ENCODE measurements at places on chromosomes 1 and 21.

DNA sequence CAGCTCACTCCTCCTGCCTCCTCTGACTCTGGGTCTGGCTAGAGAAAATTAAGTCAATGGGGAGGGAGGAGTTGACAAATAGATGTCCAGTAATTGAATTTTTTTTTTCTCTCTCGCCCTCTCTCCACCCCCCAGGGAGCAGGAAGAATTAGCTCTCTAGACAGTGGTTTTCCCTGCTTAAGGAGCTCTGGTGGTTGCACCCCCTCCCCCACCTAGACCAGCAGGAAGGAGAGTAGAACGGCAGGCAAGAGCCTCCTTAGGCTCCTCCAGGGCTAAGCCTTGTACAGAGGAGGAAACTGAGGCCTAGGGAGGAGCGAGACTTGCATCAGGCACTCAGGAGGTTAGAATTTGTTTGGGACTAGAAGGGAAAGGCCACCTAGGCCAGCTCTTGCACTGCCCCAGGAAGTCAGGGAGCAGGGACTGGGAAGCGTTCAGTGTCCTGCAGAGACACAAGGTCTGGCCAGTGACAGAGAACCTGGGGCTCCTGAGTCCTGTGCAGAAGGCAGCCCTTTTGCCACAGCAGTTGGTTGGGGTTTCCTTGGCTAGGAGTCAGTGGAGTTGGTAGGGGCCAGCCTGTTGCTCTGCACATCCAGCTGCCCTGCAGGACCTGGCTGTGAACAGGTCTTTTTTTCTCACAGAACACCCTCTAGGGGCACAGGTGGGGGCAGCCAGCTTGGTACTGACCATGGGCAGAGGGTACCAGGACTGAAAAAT, 49.5 kb upstream of the ACOT11 start:
- DNase-seq, result no peak

DNA sequence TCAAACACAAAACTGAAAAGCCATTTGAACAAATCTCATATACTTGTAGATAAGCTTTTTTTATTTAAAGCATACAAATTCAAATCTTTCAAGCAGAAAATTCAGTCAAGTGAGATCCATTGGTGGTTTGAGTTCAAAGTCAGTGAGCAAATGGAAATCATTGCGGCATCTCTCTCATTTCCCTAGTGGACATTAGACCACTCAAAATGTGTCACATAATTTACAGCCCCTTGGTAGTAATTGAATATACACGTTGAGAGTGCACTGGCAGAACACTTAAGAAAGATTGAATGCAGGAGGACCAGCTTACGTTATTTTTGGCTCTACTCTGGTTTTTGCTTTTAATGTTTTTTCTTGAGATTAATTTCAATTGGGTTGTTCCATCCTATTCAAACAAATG, 633.7 kb downstream of the USP25 start:
- DNase-seq, result no peak

DNA sequence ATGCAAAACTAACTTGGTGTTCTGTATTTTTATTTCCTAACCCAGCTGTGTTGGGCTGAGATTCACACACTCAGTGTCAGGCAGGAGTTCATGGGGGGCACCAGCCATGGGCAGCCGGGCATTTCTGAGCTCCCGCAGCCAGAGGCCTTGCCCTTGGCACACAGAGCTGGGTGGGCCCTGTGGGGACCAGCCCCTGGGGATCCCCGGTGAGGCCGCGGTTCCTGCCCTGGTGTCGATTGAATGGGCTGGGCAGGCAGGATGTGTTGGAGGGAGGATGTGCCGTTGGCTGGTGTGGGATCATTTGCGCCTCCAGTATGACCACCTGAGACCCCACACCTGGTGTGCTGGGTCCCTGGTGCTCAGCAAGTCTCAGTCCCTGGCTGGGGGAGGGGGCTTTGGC, 91.0 kb downstream of the PRDM16 start:
- DNase-seq, result no peak

DNA sequence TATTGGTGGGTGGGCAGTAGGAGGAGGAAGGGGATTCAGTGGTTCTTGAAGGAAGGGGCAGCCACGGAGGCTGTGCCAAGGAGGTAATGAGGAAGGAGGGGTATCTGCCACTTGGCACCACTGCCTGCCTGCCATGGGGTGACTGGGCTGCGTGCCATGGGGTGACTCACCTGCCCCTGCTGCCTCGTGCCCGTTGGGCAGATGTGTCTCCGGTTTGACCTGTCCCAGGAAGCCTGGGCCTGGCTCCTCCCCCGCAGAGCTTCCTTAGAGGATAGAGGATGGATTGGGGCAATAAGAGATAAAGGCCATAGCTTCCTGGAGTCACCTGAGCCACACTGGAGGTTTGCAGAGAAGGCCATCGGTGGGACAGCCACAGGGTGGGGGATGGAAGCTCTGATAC, 1.7 kb downstream of the PADI3 start:
- peak; percentile 82 for DNase-seq

GRCh38 chr21:33229099-33229783, 497 bp upstream of the IFNAR2 start:
- no peak for DNase-seq

DNA sequence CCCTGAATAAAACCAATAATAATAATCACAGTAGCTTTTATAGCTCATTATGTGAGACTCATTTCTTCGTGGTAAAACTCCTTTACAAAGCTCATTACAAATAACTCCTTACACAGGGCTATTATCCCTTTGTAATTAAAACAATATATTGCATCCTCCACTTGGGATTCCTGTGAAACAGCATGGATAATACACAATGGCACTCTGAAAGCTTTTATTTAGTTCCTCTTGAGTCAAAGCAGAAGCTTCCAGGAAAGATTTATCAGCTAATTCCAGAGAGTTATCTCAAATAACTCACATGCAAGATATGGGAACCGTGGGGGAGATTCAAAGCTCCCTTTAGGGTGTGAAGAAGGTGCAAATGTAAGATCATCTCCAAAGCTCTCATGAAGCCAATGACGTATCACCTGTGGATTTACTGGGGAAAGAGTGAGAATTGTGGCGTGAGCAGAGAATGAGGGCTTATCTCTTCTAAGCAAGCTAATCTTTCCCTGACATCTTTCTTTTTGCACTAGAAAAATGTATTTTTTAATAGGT, 60.4 kb upstream of the GJA5 start:
- no peak for DNase-seq

- no peak for DNase-seq
Observed at GRCh38 chr1:113040718-113041412, 32.1 kb upstream of the LRIG2 start.

DNA sequence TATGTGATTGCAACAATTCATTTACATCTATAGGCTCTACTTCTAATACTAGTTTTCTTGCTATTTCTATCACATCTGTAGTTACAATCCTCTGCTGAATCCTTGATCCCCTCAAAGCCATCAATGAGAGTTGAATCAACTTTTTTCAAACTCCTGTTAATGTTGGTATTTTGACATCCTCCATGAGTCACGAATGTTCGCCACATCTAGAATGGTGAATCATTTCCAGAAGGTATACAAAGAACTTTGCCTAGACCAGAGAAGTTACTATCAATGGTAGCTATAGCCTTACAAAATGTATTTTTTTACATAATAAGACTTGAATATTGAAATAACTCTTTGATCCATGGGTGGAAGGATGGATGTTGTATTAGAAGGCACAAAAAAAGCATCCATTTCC, 110.0 kb downstream of the AMY1C start:
- DNase-seq, result no peak

DNA sequence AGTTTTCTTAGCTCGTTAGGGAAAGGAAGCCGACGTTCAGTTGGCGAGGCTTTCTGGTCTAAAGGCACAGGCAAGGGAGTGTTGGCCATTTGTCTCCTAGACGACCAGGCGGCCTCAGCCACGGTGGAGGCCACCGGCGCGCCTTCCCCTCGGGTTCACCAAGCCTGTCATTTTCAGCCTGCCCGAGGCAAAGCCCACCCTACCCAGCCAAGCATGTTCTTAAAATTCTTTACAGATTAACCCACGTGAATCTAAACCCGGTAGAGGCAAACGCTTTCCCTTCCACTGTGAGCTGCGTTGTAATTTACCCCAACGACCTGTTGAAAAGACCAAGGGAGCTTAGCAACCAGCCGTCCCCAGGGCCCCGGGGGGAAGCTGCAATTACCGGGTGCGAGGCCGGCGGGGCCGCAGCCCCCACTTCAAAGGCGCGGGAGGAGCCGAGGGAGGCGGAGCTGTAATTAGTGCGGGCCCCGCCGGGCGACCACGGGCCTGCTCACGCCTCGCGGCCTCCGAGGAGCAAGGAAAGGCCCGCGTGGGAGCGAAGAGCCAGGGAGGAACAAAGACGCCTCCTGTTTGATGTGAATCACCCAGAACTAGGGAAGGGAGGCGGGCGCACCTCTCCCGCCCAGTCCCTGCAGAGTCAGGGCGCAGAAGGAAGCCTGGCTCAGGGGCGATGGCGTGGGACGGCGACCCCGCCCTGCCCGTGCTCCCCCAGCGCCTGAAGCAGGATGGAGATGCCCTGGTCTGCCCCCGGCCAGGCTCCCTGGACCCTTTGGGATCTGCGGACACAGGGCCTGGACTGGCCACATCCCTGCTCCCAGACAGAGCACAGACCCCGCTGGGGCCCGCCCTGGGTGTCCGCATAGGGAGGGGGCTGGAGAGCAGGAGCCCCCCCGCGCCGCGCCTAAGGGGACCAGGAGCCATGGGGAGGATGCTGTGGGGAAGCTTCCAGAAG, 12.1 kb upstream of the TSPEAR start:
- DNase-seq, result no peak

DNA sequence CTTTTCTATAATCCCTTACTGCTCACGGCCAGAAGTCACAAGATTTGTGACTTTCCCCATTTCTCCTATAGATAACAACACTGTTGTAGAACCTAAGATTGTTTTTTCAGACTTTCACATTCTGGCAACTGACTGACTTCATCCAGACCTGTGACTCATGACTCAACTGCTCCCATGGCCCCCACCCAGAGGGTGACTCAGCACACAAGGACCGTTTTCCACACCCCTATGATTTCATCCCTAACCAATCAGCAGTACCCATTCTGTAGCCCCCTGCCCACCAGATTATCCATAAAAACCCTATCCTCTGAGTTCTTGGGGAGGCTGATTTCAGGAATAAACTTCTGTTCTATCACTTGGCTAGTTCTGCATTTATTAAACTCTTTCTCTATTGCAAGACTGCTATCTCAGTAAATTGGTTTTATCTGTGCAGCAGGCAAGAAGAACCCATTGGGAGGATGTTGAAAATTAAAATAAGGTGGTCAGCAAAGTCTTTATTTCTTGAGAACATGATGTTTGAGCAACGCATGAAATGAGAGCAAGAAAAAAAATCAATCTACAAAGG, 79.7 kb downstream of the NGF start:
- peak; percentile 52 for DNase-seq

- DNase-seq, result no peak
Observed at GRCh38 chr1:8718850-8719361, 98.5 kb downstream of the RERE start.
